ENCODE measurements at places on chromosomes 3 and 15.

GRCh38 chr15:69723404-69724096 is 270.9 kb downstream of the RPLP1 start:
- peak; percentile 39 for DNase-seq

GRCh38 chr3:184466413-184466960 is 86.6 kb downstream of the CHRD start:
- no peak for DNase-seq

DNA sequence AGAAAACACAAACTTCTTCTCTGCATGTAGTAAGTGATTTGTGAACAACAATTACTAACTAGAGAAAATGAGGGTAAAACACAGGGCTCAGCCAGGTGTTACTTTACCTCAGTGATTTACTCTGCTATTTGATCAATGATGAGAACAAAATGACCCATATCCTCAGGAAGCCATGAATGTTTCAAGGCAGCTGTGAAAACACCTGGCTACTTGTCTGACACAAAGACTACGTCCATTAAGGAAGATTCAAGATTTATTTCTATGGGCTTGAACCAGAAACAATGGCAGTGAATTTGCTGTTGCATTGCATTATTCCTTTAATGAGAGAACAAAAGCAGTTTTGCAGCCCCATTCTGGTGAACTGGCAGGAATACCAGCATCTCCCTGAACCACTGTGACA is 374.6 kb upstream of the ARL6 start:
- DNase-seq: peak; percentile 79

GRCh38 chr3:175731543-175731942 is 872.4 kb downstream of the NAALADL2 start:
- no peak for DNase-seq

DNA sequence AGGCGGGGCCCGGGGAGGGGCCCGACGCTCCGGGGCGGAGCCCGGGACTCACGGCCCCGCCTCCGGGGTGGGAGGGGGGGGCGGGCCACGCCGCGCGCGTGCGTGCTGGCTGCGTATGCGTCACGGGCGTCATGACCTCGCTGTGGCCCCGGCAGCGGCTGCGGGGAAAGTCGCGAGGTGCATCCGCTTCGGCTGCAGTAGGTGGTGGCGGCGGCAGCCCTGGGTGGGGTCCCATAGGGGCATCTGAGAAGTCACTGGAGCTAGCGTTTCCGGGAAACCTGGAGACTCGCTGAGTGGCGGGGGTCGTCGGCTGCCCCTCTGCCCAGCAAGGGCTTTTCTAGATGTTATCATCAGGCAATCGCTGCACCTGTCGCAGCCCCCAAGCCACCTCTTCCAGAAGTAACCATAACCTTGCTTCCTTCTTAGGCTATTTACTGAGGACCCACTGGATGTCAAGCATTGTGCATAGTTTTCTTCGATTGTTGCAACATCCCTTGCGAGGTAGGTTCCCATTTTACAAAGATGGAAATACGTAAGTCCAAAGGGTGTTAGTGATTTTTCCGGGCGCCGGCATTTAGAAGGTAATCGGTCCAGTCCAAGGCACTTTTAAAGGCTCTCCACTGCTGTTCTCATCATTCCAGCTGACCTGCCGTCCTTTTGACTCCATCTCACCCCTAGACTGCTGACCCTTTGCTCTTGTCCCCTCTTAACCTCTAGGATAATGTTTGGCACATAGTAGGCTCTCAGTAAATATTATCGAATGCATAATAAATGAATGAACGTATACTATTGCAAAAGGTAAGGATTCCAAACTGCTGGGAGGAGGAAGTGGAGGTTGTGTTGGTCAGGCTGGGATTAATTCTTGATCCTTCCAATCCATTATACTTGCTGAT is at the start of gene GDPGP1:
GDPGP1 (plus strand) TSS at position 114 of the 893 bp plus-strand sequence. CDS start 6,700 bp downstream, outside the sequence.
- no peak for DNase-seq

DNA sequence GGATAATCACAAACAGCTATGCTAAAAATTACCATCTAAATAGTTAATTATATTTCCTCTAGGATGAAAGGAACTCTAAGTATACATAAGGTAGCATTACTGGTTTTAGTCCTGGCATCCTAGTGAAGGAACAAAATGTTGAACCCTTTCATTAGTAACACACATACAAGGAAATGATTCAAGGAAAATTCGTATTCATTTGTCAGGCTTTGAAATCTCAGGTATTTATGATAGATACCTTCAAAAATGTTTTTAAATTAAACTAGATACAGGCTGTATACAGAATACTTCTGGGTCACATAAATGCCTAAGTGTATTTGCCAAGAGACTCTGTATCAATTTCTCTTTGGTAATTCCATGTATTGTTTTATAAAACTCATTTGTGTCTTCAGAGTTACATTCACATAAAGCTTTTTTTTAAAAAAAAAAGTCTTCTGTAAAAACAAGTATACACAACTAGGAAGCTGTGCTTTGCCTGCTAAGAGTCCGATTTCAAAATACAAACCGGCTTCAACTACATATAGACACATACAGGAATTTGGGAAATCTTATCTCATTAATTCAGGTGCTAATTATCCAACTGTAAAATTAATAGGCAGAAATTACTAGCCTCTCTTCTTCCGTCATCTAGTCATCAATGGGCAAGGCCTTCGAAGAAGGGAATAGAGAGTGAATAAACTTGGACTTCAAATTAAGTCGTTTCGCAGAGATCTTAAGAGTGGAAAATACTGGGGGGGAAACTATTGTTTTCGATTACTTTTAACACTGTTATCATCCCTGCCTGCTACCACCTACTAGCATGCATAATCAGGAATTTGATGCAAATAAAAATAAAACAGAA is 1.3 kb downstream of the SECISBP2L start:
- DNase-seq: no peak

DNA sequence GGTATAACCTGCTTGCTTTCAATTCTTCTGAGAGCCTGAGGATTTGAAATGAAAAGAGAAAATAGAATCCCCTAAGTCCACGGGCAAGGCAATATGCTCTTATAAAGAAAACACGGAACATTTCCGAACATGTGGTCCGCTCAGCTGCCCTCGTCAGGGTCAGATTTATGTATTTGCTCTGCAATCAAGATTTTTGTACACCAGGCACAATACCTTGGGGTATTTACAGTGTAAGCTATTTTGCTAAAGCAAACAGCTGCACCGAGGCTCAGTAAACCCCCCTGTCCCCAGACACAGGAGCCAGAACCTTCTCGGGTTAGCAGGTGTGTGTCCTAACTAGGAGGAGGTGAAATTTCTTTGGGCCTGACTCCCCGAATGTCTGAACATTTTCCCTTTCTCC is 155.8 kb upstream of the LRIG1 start:
- no peak for DNase-seq

DNA sequence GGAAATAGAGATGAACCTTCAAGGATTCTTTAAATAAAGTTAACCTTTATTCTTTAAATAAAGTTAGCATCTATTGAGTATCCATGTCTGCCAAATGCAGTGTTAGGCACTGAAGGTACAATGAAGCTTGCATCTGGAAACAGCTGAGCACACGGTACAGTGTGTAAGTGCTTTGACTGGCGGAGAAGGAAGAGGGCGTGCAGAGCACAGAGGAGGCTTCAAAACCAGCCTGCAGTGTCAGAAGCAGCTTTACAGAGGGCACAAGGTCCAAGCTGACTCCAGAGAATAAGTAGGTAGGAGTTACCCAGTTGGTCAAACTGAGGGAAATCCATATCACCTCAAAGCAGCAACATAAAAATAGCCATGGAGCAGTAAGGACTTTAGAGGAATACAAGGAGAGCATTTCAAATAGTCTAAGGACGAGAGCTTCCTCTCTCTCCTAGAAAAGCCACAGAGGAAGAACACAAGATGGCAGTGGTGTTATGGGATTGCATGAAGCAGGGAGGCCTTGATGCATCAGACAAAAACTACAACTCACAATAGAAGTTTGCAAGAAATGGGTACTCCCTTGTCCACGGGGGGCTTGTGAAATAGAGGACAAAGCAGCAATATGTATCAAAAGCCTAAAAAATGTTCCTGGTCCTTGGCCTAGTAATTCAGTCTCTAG is 60.3 kb upstream of the PPP2R3A start:
- no peak for DNase-seq

GRCh38 chr3:54846119-54846518 is 81.7 kb downstream of the LRTM1 start:
- DNase-seq: peak; percentile 43

- DNase-seq: no peak
Observed at GRCh38 chr15:50281427-50281826, 15.9 kb upstream of the HDC start.

- DNase-seq: no peak
Observed at GRCh38 chr15:87461631-87462030, 794.9 kb downstream of the NTRK3 start.

DNA sequence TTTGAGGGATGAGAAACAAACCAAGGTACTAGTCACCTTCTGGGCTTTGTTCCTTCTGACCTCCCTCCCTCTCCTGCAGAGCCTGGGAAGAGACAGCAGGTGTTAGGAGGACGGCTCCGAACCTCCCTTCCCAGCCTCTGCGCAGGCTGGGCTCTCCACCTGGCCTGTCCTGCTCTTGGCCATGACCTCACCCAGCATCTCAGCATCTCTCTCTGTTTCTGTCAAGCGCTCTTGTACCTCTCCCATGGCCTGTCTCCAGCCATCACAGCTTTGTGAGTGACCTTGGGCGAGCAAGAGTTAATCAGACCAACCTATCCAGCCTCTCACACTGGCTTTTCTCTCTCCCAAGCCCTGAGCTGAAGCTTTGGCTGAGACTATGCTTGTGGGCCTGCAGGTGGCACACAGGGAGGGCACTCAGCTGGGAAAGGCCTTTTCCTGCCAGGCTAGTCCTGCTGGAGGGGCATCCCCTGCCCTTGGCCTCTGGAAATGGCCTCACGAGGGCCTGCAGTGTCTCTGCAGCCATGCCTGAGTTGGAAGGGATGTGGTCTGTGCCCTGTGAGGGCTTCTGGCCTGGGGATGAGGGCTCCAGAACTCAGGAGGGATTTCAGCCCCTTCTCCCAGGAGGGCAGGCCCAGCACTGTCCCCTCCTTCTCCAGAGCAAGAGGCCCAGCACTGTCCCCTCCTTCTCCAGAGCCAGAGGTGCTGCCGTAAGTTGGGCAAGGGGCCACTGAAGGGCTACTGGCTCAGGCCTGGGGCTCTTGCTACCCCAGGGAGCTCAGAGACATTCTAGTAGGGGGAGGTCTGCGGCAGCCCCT is 2.1 kb downstream of the CHST13 start:
- no peak for DNase-seq

DNA sequence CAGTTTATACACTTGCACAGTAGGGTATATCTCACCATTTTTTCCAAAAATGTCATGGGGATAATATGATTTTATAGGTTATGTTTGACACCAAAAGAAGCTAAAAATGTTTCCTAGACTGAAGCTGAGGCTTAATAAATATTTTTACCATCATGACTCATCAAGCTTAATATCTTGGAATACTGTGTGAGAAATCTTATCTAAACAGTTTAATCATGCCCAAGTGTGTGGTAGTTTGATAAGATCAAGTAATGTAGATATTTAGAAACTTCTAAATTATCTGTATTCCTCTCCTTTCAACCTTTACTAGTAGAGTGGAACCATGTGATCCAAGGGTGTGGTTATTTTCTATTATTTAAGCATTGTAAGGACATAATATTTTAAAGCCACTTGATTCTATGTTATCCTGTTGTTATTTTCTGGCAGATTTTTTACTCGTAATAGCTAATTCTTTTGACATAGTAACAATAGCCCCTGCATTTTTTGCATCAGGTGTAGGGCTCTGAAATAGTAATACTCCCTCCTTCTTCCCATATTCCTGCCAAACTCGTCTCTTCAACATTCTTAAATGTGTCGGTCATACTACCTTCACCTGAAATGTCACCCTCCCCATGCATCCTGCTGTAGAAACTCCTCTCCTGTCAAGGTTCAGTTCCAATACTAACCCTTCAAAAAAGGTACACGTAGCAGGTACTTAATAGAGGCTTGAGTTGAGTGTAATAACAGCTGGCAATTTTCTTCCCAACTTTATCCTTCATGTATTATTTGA is 729.6 kb downstream of the NLGN1 start:
- no peak for DNase-seq

- no peak for DNase-seq
Observed at GRCh38 chr15:101486696-101487459, 2.6 kb downstream of the PCSK6 start.

- no peak for DNase-seq
Observed at GRCh38 chr15:42353061-42353460, 6.2 kb upstream of the CAPN3 start.

DNA sequence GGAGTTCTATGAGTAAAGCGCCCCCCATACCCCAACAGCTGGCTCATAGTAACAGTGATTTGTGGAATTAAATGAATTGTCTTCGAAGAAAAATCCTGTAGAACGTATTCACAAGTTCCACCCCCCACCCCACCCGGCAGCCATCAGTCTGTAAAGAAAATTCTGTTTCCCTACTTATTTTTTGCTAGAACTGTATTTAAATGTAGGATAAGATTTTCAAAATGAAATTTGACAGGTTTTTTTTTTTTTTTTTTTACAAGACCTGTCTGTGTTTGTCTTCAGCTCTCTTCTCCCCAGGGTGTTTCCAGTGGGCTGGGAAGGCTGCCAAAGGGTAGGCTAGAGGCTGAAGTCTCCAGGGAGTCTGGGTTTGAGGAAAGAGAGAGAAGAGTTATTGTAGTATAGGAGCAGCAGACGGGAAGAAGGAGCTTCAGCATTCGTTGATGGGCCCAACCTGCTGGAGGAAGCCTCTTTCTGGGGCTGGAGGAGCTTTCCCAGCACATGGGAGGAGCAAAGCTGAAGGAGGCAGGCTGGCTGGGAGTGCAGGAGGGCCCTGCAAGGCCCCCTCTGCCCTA is 130.6 kb upstream of the SEMA6D start:
- DNase-seq: peak; percentile 97

DNA sequence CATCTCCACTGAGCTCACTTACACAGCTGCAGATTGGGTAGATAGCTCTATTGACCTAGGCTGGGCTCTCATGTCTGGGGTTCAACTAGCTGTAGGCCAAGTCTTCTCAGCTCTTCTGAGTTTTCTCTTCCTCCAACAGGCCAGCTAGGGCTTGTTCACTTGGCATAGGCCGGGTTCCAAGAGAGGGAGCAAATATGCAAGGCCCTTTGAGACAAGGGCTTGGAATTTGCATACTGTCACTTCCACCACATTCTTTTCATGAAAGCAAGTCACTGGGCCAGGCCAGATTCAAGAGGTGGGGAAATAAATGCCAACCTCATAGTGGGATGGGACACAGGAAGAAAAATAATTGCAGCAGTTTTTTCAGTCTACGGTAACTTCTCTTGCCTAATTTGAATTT is 25.2 kb downstream of the PIGB start:
- no peak for DNase-seq

DNA sequence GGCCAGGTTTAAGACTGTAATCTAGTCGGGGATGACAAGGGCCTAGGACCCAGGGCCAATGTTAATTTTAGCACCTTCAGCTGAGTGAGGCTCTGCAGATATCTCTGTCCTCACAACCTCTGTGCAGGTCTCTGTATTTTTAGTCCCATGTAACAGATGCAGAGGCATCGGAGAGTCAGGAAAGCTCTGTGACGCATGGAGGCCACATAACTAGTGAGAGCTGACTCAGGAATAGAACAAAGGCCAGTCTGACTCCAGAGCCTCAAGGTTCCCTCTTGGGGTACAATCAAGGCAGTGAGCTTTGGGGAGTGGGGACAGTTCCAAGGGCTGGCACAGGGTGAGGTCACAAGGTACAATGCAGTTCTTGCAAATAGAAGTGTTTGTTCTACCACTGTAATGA is 31.0 kb downstream of the FSTL1 start:
- no peak for DNase-seq

GRCh38 chr3:54841471-54841870 is 86.4 kb downstream of the LRTM1 start:
- DNase-seq: no peak

Measured in NCI-H1436 (cell line).